Activated CD8-positive, alpha-beta T cell treated with anti-CD3 and anti-CD28 coated beads for 36 hours (primary cell): ENCODE measurements at places on chromosomes 16 and 17. TPM values are rescaled to one million over a fixed set of nuclear protein-coding genes. Genes with fewer than 3 reads are reported as not detected.

Gene CLEC19A
- total RNA-seq, result not detected

Gene ATXN2L
- total RNA-seq, result 333 TPM

Gene EXOC3L1
- 0.23 TPM for total RNA-seq

Gene ACE
- 0.51 TPM for total RNA-seq

Gene KRTAP4-11
- total RNA-seq, result not detected

Gene SLC2A4
- total RNA-seq, result 0.25 TPM

Gene CRYM
- total RNA-seq, result not detected

Gene BEAN1
- not detected for total RNA-seq

Gene ABAT
- total RNA-seq, result 5.1 TPM

Gene RHBDL1
- 0.79 TPM for total RNA-seq

Gene FLYWCH2
- 18.9 TPM for total RNA-seq

Gene CARHSP1
- total RNA-seq, result 63.9 TPM

Gene TMIGD1
- not detected for total RNA-seq

Gene HOXB8
- not detected for total RNA-seq

Gene NUDT16L1
- 22.3 TPM for total RNA-seq

Gene HOXB9
- 6.9 TPM for total RNA-seq

Gene HBA2
- total RNA-seq, result not detected

Gene RHBDF1
- 0.61 TPM for total RNA-seq

Gene NLGN2
- 10.9 TPM for total RNA-seq

Gene CCDC200
- total RNA-seq, result not detected

Gene HS3ST3B1
- total RNA-seq, result 4.9 TPM

Gene RDM1
- 12.6 TPM for total RNA-seq

Gene SHISA9
- total RNA-seq, result not detected

Gene MMP25
- 1.1 TPM for total RNA-seq

Gene EVPLL
- total RNA-seq, result not detected

Gene TMEM132E
- not detected for total RNA-seq

Gene AHSP
- total RNA-seq, result not detected

Gene PSMD11
- 119 TPM for total RNA-seq

Gene CMTM2
- total RNA-seq, result 0.29 TPM

Gene SMTNL2
- not detected for total RNA-seq

Gene ABCA10
- not detected for total RNA-seq

Gene HSBP1
- total RNA-seq, result 71.8 TPM
